NCI-H1092 (cell line): ENCODE measurements at places on chromosomes 2 and 18.

DNA sequence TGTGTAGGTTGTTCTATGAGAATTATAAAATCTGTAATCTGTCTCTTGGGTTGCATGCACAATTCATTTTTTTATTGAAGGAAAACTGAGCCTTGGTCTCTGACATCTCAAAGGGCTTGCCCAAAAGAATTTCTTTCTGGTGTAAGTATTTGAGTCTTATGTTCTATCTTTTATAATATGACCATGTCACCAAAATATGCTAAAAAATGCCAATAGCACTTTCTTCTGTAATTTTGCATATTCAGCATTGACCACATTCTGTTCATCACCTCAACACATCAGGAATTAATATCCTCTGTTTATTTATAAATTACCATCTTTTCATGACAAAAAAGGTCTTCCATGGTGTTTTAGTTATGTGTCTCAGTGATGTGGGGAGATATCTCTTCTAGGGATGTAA, 268.7 kb upstream of the TCF4 start:
- DNase-seq: no peak

- DNase-seq: no peak
Observed at GRCh38 chr2:34332813-34333212, 733.7 kb upstream of the FAM98A start.

- DNase-seq: no peak
Observed at GRCh38 chr2:231300722-231301076, 94.8 kb upstream of the B3GNT7 start.

GRCh38 chr2:148273158-148273691, 252.3 kb downstream of the MBD5 start:
- DNase-seq: no peak

DNA sequence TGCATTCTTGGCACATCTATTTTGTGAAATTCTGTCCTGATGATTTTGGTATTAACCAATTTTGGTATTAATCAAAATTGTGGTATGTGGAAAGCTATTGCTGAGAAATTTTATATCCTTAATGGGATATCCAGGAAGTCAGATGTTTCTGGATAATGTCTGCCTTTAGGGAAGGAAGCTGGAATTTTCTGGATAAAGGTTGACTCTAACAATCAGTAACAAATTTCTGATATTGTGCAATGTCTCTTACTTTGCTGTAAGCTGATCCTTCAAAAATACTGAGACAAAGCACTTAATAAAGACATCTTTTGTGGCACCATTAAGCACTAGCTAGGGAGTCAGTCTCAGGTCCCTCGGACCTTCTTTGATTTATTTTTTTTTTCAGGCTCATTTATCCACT, 100.8 kb upstream of the UGP2 start:
- no peak for DNase-seq

GRCh38 chr2:224427471-224427870, 25.6 kb upstream of the FAM124B start:
- no peak for DNase-seq
